Motor neuron (in vitro differentiated cells): ENCODE measurements at places on chromosomes 3 and 15.
A peak's percentile ranks its signal among the peaks of the same experiment; 100 is the strongest.

DNA sequence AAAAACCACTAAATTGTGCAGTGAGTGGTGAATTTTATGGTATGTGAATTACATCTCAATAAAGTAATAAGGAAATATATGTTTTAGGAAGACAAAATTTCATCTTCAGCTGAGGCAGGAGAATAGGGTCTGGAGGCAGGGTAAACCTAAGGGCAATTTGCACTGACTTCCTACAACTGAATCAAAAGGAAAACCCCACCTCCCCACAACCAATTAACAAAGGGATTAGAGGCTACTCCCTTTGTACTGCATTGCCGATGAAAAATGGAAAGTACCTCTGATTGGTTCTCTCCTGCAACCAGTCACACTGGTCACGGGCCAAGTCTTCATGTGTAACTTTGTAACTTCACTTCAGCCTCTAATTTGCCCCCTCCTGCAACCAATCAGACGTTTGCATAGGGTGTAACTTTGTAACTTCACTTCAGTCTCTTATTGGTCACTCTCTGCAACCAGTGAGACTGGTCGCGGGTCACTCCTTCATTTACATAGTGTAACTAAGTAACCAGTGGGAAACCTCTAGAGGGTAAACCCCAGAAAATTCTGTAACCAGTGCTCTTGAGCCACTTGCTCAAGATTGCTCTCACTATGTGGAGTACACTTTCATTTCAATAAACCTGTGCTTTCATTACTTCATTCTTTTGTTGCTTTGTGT lies 244.5 kb downstream of the CNTN4 start:
- ATAC-seq, result no peak

DNA sequence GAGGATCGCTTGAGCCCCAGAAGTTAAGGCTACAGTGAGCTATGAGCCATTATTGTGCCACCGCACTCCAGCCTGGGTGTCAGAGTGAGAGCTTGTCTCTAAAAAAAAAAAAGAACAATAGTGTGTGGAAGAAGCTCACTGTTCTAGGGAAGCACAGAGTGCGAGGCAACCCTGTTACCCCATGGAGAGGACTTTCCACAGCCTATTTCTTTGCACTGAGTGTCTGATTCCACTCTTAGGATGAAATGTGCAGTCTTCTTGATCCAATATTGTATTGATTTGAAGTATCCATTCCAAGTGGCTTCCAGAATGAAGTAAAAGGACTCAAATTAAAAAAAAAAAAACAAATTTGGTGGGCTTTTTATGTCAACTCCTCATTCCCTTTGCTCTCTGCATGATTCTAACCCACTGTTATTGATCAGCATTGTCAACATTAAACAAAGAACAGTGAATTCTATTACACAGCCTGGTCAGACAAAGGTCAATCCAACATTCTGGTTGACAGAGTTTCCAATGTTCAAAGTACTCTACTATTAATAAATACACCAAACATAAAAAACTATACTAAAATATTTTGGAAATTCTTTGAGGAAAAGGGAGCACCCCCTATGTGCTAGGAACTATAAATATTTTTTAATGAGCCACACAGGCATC lies 150.2 kb upstream of the PTPRG start:
- ATAC-seq, result no peak

DNA sequence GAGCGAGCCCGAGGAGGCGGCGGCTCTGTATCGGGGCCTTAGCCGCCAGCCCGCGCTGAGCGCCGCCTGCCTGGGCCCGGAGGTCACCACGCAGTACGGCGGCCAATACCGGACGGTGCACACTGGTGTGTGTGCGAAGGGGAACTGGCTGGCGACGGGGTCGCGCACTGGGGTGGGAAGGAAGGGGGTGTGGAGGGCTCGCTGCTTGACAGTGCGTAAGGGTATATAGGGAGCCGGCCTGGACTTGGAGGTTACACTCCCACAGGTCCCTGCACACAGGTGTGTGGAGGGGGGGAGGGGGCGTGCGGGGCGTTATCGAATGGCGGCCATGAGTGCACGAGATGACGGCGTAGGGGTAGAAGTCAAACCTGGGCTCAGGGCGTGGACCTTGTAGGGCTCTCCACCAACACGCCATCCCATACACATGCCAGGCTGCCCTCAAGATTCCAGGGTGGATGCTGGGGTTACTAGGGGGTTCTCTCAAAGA lies 389 bp downstream of the APEH start:
- peak; percentile 31 for ATAC-seq

DNA sequence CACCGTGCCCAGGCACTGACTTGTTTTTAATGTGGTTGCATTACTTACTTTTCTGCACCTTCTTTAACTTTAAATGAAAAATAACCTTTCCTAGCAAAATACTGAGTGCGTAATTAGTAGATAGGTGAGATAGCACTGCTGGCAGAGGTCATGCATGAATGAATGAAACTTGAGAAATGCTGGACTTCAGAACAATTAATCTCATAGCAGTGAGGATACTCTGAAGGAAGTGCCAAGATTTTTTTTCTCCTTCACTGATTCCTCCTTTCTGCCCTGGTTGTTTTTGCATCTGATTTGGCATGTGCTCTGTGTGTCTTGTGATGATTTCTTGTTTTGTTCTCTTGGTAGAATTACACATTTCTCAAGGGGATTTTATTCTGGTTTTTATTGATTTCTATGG lies 378.9 kb downstream of the PTPRG start:
- ATAC-seq, result no peak

- no peak for ATAC-seq
Measured at GRCh38 chr3:11913316-11913715, 66.6 kb upstream of the TAMM41 start.

DNA sequence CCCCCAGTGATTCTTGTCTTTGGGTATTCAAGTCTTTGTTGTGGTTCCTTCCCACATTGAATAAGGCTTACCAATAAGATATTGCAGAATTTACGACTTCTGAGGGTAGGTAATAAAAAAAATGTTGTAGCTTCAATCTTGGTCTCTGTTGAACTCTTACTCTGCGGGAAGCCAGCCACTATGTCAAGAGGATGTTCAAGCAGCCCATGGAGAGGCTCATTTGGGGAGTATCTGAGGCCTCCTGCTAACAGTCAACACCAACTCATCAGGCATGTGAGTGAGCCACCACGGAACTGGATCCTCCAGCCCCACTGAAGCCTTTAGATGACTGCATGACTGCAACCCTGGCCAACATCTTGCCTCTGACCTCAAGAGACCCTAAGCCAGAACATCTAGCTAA lies 3.2 kb upstream of the TBC1D23 start:
- ATAC-seq, result no peak

DNA sequence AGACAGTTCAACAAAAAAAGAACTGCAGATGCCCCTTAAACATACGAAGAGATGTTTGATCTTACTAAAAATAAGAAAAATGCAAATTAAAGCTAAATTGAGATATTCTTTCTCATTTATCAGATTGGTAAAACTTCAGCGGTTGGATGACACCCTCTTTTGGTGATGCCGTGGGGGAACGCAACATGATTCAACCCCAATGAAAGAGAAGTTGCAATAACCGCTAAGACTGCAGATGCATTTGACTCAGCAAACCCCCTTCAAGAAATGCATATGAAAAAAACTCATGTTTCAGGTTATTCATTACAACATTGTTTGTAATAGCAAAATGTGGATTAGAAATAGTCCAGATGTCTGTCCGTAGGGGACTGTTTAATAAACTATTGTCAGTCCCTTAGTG lies 3.6 kb downstream of the KLHL6 start:
- no peak for ATAC-seq

DNA sequence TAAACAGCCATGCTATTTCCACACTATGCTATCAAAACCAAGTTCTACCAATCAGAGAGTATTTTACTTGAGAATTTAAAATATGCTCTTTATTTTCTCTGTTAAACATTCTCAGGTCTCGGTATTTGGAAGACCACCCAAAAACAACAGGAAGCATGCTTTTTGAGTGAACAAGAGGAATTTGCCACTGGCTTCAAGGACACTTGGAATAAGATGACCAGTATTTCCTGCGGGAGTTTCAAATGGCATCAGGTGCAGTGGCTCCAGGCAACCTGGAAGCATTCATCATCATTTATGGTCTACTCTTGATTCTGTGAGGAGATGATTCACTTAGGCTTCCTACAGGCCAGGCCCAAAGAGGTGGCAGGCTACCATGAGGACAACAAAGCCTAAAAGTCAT lies 305.7 kb upstream of the ATP11B start:
- no peak for ATAC-seq

- no peak for ATAC-seq
Measured at GRCh38 chr3:71395927-71396695, 187.4 kb downstream of the FOXP1 start.

GRCh38 chr3:30646181-30646876 lies 39.9 kb downstream of the TGFBR2 start:
- peak; percentile 31 for ATAC-seq

GRCh38 chr3:120821426-120821825 lies 78.9 kb downstream of the GTF2E1 start:
- ATAC-seq, result no peak

- no peak for ATAC-seq
Measured at GRCh38 chr3:171044835-171045793, 18.6 kb upstream of the SLC2A2 start.

DNA sequence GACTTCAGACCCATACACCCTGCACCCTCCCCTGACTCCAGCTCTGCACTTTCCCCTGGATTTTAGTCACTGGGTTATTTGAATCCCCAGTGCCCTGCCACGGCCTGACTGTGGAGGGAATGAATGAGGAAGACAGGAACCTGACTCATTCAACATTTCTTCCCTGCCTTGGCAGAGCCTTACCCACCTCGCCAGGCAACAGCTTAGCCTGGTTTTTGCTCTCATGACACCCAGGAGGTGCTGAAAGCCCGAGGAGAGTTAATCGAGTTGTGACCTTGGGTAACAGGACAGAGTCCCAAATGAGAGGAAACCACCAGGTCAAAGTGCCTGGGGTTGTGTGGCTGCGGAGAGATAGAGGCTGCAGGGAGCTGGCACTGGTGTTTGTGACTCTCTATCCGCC lies 128.3 kb downstream of the SMAD6 start:
- no peak for ATAC-seq

- ATAC-seq, result no peak
Measured at GRCh38 chr3:88005066-88005465, 53.7 kb downstream of the CGGBP1 start.

DNA sequence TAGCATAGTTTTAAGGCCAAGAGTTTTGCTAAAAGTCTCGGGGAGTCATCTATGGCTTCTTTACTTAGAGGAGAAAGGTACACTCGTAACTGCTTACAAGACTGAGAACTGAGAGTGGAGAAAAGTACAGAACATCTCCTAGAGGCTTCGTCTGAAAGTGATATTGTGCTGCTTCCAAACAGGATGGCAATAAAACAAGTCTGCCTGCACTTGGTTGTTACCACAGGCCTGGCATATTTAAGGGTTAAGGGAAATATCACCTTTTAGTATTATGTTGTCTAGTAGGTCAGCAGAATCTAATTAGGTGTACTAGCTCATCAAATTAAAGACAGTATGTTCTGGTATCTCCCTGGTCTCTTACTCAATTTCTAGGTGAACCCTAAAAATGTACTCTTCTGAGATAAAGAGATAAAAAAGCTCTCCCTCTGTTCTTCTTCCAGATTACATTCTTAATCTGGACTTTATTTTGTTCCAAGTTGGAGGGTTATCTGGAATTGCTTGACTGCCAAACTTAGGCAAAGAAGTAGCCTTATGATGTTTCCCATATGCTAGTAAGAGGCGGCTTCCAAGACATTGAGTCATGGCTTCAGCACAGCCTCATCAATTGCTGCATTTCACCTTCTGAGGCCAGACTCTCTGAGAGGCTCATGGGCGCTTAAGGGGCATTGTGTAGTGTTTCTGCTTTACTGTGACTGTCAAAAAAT lies 181.3 kb downstream of the LSAMP start:
- ATAC-seq, result peak; percentile 76

GRCh38 chr3:194262925-194263305 lies 88.2 kb downstream of the CPN2 start:
- no peak for ATAC-seq
